Uterus (tissue), 4 donors: ENCODE measurements at places on chromosomes 16 and 17.
A peak's percentile ranks its signal among the peaks of the same experiment; 100 is the strongest.

- no peak for DNase-seq
Observed at GRCh38 chr16:27514806-27515205, 34.9 kb downstream of the GTF3C1 start.

DNA sequence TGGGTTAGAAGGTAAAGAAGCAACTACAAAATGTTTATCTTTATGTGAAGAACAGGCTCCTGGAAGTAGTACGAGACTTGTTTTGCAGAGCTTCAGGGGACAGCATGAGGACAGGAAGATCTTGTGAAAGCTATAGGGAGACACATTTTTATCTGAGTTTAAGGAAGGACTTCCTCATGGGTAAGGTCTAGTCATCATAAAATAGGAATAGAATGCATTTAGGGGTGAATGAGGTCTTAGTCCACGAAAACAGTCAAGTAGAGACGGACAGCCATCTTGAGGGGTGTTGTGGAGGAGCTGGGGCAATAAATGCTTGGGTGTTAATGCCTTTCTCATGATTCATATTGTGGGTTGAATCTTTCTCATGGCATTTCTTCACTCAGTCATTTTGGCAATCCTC, 24.3 kb downstream of the KCNJ16 start:
- no peak for DNase-seq

- DNase-seq, result no peak
Observed at GRCh38 chr16:30619202-30619601, 9.0 kb upstream of the ZNF689 start.

DNA sequence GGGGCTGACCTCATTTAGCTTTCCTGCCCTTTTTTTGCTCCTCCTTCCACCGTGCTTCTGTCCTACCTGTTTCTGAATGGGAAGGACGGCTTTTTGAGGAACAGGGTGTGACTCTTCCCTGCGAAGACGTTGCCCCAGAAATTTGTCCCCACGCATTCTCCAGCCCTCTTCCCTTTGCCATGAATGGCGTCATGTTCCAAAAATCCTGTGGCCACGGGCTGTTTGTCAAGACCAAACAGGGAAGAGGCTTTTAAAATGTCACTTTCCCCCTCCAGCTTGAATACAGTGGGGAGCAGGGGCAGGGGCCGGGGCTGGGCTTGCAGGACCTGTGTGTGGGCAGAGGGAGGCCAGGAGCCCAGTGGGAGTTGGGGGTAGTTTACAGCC, 13.9 kb downstream of the MPRIP start:
- no peak for DNase-seq

DNA sequence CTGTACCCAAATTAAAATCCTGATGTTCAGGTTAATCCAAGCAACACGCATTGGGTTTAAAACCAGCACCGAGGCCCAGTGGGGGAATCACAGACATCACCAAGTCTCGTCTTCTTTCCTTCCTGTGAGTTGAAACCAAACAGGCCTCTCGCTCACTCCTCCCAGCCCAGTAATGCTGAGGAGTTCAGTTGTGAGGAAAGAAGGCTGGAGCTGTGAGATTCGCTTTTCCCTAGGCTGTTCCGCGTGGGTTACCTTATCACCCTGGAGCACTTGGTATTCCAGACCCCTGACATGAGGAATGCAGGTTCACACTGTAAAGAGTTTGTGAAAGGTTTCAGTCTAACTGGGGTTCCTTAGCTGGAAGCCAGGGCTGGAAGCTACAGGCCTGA, 20.8 kb downstream of the CIBAR2 start:
- DNase-seq, result no peak

DNA sequence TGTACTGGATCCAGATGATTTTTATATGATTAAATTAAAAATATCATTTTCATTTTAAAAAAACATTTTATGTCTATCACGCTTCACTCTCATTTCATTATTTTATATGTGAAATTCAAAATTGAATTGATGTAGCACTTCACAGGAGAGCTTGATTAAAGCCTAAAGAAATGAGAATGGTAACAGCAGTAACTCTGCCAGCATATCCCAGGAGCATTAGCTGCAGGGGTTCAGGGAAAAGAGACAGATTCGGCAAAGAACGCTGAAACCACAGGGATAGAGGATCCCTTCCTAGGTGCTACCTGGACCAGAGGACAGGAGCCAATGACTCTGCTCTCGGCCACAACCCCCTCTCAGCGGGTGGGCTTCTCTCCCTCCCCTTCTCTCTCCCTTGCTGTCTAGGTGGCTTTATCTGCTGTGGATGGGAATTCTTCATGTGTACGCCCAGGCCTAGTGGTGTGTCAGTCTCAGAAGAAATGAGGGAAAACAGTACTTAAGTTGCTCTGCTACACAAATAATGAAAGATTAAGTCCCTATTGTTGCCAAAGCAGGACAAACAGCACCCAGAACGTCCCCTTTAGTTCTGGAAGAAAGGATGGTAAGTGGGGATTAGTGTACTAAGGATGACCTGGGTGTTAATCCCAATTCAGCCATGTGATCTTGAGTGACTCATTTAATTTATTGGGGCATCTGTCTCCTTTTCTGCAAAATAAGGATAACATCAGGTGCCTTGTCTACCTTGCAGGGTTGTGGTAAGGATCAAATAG, 123.3 kb downstream of the CDK5R1 start:
- DNase-seq, result no peak

DNA sequence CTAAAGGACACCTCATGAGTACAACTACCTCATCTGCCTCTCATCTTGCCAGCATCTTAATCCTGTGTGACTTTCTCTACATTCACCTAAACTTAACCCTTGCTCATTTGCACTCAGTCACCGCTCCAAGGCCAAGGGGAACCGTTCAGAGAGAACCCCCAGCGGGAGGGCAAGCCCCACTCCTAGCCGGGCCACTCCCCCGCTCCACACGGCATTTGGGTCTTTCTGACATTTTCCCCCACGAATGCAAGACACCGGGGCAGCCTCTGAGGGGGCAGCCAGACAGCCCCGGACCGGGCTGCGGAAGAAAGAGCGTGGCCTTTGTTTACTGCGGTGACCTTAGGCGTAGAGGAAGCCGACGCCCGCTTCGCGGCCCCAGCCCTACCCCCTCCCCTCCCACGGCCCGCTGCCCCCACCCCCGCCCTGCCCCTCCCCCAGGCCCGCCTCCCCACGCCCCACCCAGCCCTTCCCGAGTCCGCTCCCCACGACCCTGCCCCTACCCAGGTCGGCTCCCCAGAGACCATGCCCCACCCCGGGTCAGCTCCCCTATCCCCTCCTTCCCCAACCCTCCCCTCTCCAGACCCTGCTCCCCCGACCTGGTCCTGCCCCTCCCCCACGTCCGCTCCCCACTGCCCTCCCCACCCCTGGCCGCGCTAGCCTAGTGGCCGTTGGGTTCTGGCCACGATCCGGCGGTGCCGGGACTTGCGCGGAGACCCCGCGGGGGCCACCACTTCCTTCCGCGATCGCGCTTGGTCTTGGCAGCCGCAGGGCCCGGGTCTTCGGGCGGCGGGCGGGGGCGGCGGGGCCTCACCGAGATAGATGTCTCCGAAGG, 789 bp downstream of the CSNK1D start:
- DNase-seq, result peak; percentile 52

DNA sequence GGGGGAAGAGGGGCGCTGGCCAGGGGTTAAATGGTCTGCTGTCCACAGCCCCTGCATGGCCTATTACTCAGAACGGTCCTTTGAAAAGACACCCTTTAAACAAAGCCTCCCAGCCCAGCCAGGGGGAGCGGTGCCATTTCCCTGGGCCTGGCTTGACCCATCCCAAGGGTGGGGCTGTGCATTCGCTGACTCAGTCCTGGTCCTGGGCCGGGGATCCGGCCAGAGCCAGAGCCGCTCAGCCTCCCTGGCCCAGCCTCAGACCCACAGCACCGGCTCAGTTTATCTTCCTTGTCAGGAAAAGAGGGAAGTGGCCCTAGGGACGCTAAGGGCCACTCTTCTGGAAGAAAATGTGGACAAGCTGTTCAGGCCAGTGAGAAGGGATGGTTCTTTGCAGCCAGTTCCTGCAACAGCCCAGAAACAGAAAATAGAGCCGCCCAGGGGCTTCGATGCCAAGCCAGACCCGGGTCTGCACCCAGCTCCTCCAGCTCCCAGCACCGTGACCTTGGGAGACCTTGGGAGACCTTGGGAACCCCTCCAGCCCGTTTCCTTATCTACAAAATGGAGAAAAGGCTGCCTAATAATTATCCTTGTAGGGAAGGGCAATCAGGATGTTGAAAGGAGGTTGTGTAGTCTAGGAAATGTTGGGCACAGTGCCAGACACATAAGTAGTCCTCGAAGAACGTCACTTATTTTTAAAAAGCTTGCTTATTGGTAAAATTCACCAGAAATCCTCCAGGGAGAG, 82.5 kb downstream of the ZDHHC7 start:
- peak; percentile 86 for DNase-seq

DNA sequence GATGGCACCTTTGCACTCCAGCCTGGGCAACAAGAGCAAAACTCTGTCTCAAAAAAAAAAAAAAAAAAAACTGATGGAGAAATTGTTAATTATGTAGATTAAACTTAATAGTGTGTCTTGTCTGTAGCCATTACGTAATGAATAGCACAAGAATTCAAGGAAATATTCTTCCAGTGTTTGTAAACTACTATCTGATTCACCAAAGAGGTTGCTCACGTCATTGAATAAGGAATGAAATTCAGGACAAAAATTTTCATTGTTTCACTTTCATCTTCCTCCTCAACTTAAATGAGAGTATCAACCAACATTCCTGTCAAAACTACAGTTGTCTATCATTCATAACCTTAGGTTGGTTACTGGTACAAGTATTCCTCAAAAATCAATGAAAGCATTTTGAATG, 30.7 kb upstream of the MYO18A start:
- no peak for DNase-seq

DNA sequence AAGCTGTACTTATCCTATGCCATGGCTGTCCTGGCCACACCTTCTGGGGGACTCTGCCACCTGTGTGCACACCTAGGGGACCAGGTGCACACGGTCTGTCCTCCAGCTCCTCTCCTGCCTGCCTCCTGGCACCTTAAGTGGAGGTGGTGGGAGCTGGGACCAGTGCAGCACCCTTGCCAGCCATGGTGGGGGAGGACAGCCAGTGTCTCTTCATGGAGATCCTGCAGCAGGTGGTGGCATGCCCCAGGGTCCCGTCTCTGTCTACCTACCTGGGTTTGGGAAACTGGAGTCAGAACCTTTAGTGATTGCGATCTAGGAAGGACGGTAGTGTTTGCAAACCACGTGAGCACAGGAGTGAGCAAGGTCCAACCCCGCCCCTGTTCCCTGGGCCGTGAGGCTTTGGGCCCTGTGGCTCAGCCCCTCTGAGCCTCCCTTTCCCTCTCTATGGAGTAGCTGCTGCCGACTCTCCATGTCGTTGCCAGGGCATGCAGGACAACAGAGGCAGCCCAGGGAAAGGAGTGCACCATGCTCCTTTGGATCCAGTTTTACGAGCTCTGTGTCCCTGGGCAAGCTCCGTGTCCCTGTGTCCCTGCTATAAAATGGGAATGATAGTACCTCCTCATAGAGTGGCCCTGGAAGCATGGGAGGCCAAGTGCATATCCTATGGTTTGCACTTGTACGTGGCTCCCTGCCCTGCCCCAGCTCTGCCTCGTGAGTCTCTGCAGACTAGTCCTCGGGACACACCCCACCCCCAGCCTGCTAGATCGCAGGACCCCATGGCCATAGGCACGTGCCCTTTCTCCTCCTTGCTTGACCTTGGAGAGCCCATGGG, 7.1 kb downstream of the ADGRG1 start:
- DNase-seq, result no peak

DNA sequence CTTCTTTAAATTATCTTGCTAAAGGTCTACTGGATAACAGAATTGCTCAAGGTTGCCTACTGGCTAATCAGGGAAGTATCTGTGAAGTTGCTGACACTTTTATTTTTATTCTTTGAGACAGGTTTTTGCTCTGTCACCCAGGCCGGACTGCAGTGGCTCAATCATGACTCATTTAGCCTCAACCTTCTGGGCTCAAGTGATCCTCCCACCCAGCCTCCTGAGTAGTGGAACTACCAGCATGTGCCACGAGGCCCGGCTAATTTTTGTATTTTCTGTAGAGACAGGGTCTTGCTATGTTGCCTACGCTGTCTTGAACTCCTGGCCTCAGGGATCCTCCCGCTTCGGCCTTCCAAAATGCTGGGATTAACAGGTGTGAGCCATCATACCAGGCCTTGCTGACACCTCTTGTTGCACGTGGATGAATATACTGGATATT, 43.1 kb downstream of the GLG1 start:
- no peak for DNase-seq

DNA sequence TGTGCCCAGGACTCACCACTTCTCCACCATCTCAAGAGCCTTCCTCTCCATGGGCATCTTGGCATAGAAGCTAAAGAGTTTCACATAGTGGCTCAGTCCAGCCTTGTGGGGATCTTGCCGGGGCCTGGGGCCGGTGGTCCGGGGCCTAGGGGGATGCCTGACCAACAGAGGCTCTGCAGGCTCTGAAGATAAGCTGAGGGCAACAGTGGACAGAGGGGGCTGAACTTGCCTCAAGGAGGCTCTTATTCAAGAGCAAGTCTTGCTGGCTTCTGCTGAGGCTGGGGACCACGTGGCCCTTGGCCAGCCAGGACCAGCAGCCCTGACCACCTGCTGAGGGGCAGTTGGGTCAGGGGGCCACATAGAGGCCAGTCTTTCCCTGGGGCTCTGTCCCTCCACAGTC, 13.5 kb upstream of the THAP11 start:
- DNase-seq, result no peak

GRCh38 chr17:64282753-64283080, 19.7 kb upstream of the TEX2 start:
- no peak for DNase-seq

GRCh38 chr16:86495756-86496261, 14.5 kb upstream of the FOXF1 start:
- DNase-seq, result no peak

DNA sequence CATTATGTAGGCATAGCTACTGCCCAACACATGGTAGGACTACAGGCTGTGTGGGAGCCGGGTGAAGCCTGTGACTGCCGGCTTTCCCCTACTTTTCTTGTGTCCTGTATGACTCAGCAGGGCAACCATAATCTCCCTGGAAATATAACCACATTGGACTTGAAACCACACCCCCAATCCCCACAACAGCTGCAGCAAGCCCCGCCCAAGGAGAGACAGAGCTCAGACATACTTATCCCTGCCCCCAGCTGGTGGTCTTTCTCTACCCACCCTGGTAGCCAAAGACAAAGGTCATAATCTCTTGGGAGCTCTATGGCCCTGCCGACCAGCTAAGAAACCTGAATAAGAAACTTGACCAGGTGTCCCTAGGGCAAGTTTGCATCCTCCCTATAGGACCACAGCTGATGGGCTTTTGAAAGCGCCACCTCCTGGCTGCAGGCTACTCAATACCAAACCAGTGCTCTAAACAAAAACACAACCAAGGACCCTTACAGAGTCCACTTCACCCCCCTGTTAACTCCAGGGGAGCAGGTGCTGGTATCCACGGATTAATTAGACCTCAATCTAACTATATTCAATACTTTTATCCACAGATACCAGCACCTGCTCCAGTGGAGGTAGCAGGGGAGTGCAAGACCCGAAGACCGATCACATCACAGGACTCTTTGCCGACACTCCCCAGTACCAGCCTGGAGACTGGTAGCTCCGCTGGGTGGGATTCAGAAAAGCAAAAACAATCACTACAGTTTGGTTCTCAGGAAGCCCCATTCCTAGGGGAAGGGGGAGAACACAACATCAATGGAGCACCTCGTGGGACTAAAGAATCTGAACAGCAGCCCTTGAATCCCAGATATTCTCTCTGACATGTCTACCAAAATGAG, 91.2 kb downstream of the IRX5 start:
- DNase-seq, result no peak

- DNase-seq, result peak; percentile 73
Observed at GRCh38 chr16:84881702-84882521, 62.1 kb downstream of the CRISPLD2 start.
